ENCODE measurements at places on chromosomes 5 and 9. TPM values are rescaled to one million over a fixed set of nuclear protein-coding genes. Genes with fewer than 3 reads are reported as not detected.

- DNase-seq: no peak
Observed at GRCh38 chr9:104786293-104786692, 22.4 kb downstream of the NIPSNAP3B start.

DNA sequence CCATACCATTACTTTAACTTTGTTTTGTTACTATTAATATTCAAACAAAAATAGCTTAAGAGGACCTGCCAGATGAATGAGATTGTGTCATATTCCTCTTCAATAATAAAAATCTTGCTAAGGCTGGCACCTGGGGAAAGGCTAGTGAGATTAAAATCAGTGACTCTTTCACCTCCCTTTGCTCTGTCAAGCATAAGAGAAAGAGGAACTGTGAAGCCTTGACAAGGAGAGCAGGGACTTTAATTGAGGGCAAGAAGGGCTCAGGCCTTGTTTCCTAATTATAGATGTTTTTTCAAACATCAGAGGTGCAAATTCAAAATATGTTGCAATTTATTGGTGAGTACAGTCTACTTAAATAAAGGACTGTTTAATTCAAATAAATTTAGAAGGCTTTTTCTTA is 91.7 kb downstream of the SPATA31D1 start:
- DNase-seq: no peak

- DNase-seq: no peak
Observed at GRCh38 chr5:128253161-128253560, 169.6 kb downstream of the SLC12A2 start.

ABCA1 gene
- 3.5 TPM for polyA plus RNA-seq

GRCh38 chr5:116090302-116090701 is 5.5 kb downstream of the COMMD10 start:
- no peak for DNase-seq

- no peak for DNase-seq
Observed at GRCh38 chr5:168327994-168328393, 36.5 kb downstream of the WWC1 start.

INSL6 gene
- polyA plus RNA-seq: not detected

- DNase-seq: no peak
Observed at GRCh38 chr9:85112391-85112790, 442.9 kb downstream of the NTRK2 start.

AK1 gene
- polyA plus RNA-seq: 811 TPM

DNA sequence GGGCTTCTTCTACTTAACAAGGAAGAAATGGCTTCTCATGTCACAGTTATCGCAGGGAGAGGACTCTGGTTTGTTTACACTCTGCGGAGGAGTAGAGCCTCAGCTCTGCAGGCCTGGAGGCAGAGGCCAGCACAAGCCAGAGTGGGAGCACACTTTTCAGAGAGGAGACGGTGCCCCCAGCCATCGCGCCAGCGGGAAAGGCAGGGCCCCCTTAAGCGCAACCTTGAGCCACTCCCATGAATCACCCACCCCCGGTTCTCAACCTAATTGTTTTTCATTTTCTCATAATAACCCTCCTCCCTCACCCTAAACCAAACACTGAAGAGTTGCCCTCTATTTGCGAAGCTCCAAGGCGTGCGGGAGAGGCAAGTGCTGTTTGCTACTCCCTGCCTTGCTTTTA is 208.4 kb upstream of the TBCA start:
- no peak for DNase-seq

- DNase-seq: peak; percentile 34
Observed at GRCh38 chr9:127554966-127555839, 56.9 kb upstream of the STXBP1 start.

PCDHGA10 gene
- polyA plus RNA-seq: 1.6 TPM

GRCh38 chr9:22976454-22976853 is 529.8 kb downstream of the DMRTA1 start:
- no peak for DNase-seq

DNA sequence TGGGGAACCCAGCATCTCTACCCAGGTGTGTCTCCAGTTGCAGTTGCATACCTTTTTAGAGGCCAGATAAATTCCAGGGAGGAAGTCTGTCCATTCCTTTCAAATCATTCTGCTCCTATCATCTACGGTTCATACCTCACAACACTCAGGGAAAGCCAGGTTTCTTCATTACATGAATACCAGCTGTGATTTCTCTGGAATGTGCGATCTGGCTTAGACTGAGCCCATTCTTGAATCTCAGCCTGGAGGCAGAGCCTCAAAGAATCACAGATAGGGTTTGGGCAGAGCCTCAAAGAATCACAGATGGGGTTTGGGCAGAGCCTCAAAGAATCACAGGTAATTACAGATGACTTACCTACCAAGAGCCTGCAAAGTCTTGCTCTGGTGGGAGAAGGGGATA is 7.2 kb downstream of the P4HA2 start:
- DNase-seq: no peak

Data from right cardiac atrium (tissue), 5 donors.